Mesothelial cell of epicardium (in vitro differentiated cells): ENCODE measurements at places on chromosomes 5 and 9. TPM values are rescaled to one million over a fixed set of nuclear protein-coding genes. Genes with fewer than 3 reads are reported as not detected.

IL17B gene
- 0.34 TPM in 1 of 3 replicates, not detected in the others for total RNA-seq

ANKRD20A1 gene
- total RNA-seq, result 2.6 to 6.8 TPM (median 6.5 TPM) in 3 replicates

ZNF622 gene
- total RNA-seq, result 24.2 to 25.5 TPM (median 25.1 TPM) in 3 replicates

- peak overlapping the region; percentile 97 for H3K4me3 ChIP-seq
- H3K27ac ChIP-seq, result peak overlapping the region; percentile 95
- H3K4me1 ChIP-seq, result peaks cover 30% of the 10 kb centered on the region
- DNase-seq, result peak; percentile 63
Measured at GRCh38 chr9:106860721-106861639, 2.0 kb upstream of the ZNF462 start.

- H3K4me1 ChIP-seq, result peaks cover 4% of the 10 kb centered on the region
- H3K36me3 ChIP-seq, result no peaks in the 10 kb centered on the region
- DNase-seq, result no peak
- H3K27me3 ChIP-seq, result peaks cover 23% of the 10 kb centered on the region
- H3K27ac ChIP-seq, result no peak overlapping the region
Measured at GRCh38 chr9:135241381-135242048, 154.0 kb downstream of the OLFM1 start.

SEMA4D gene
- total RNA-seq, result 41.8 to 44.7 TPM (median 42.7 TPM) in 3 replicates

DNA sequence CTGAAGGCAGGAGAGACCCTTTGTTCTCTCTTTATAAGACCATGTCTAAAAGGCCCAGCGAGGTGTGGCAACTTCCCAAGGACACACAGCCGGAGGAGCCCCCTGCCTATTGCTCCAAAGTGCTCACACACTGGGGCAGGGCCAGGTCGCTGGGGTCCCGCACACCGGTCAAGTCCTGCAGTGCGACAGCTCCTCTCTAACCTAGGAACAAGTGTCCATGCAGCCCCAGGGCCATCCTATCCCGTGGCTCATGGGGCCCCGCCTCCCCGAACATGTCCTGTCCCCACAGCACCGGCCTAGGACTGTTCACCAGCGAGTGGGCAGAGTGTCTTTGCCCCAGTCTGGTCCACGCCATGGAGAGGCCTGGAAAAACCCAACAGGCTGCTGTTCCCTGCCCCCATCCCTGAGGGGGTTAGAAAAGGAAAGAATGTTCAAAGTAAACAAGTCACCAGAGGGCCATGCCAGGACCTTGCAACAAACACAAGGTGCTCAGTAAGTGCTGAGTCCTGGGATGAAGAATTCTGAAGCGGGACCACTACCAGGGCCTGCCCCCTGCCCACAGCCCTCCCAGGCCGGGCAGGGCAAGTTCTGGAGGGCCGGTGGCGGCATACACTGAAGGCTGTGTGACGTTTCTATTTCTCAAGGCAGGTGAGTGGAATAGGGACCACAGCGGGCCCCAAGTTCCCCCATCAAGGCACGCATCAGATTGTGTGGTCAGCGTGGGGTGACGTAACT lies 938 bp downstream of the NINJ1 start:
- no peak for DNase-seq
- no peaks in the 10 kb centered on the region for H3K27me3 ChIP-seq
- H3K36me3 ChIP-seq, result no peaks in the 10 kb centered on the region
- peak overlapping the region; percentile 84 for H3K4me3 ChIP-seq
- H3K4me1 ChIP-seq, result peaks cover 20% of the 10 kb centered on the region
